ENCODE measurements at places on chromosomes 5 and 9.

DNA sequence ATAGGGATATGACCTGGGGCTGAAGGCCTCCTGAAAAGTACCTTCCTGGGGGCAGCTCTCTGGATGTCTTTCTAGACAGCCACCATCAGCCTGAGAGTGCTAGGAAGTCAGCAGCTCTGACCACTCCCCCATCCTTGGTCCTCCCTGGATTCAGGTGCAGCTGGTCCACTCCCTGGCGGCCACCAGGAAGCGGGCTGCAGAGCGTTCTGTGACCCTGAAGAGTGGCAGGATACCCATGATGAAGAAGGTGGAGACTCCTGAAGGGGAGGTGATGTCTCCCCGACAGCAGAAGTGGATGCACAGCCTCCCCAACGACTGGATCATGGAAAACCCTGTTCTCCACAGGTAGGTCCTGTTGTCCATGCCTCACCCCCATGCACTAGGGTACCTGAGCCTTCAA is 1.8 kb downstream of the CCDC180 start:
- no peak for DNase-seq

- DNase-seq: peak; percentile 19
Measured at GRCh38 chr5:178419651-178420050, 170.5 kb downstream of the COL23A1 start.

- DNase-seq: peak; percentile 55
Measured at GRCh38 chr5:81778642-81779041, 27.7 kb upstream of the SSBP2 start.

DNA sequence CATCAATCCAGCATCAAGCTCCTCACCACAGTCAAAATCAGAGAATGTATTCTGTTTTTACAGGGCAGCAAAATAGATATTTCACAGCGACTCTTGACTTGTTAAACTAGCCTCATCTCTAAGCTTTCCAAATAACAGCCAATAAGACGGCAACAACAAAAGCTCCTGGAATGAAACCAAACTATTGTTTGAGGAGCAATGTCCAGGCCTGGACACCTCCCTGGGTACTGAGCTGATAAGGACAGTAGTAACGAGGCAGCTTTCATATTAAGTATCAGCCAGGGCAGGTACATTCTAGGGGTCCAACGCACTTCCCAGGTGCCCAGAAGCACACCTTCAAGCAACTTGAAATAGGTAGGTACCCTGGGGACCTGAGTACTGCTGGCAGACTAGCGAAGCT is 260.3 kb downstream of the ENC1 start:
- DNase-seq: no peak

- no peak for DNase-seq
Measured at GRCh38 chr9:136881691-136882108, 4.6 kb upstream of the TRAF2 start.

- no peak for DNase-seq
Measured at GRCh38 chr5:73282923-73283322, 109.9 kb downstream of the TMEM174 start.

GRCh38 chr5:16881251-16881650 is 54.8 kb downstream of the MYO10 start:
- DNase-seq: no peak

- no peak for DNase-seq
Measured at GRCh38 chr9:38445154-38446043, 21.1 kb upstream of the IGFBPL1 start.

DNA sequence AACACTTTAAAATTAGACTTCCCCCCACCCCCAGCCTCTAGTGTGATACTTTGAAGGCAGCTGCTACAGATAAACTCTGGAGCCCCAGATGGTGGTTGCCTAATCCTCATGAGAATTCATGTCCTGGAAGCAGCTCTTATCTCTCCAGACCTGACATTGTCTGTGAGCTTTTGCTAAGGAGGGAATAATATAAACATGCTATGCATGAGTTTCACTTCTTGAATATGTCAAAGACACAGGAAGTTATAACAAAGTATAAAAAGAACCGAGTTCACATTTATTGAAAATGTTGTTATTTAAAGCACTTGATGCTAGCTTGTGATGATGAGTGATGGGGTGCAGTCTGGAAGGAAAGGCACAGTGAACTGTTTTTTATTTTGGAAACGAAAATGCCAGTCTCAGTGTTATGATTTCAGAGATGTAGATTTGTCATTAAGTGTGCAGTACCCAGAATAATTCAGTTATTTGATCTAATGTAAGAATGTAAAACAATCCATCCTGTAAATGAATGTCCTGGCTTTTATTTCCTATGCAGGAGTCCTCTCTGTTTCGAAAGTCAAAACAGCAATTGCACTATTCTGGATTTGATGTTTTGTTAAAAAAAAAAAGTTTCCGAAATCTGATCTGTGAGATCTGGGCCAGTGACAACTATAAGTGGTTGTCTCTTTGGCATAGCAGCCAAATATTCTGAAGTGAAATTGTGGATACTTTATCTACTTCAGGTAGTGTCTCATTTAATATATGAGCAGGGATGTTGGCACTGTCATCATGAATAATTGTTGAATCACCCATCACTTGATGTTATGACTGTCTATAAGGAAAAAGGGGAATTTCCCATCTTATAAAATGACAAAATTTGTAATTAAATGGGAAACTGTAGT is 77.0 kb downstream of the ZCCHC7 start:
- peak; percentile 63 for DNase-seq

GRCh38 chr5:136666970-136667620 is 301.8 kb upstream of the TRPC7 start:
- no peak for DNase-seq

- peak; percentile 79 for DNase-seq
Measured at GRCh38 chr5:36600917-36601527, 5.4 kb upstream of the SLC1A3 start.

- DNase-seq: no peak
Measured at GRCh38 chr9:75810063-75810462, 80.4 kb upstream of the PCSK5 start.
